ENCODE measurements at places on chromosomes 2 and 18. TPM values are rescaled to one million over a fixed set of nuclear protein-coding genes. Genes with fewer than 3 reads are reported as not detected.

Gene CTNNA2
- not detected for polyA plus RNA-seq

GRCh38 chr2:21361384-21361783 lies 237.6 kb downstream of the TDRD15 start:
- H3K27ac ChIP-seq: no peak overlapping the region
- no peak overlapping the region for H3K4me3 ChIP-seq
- no peaks in the 10 kb centered on the region for H3K4me1 ChIP-seq

- no peak overlapping the region for H3K4me3 ChIP-seq
- no peaks in the 10 kb centered on the region for H3K36me3 ChIP-seq
- no peaks in the 10 kb centered on the region for H3K27me3 ChIP-seq
- no peaks in the 10 kb centered on the region for H3K4me1 ChIP-seq
- no peak for DNase-seq
Observed at GRCh38 chr2:105220604-105221003, 20.9 kb upstream of the GPR45 start.

GRCh38 chr2:16252251-16252650 lies 311.9 kb downstream of the MYCN start:
- H3K4me1 ChIP-seq: no peaks in the 10 kb centered on the region
- no peak overlapping the region for H3K27ac ChIP-seq
- no peak overlapping the region for H3K4me3 ChIP-seq
- no peaks in the 10 kb centered on the region for H3K27me3 ChIP-seq

- no peaks in the 10 kb centered on the region for H3K36me3 ChIP-seq
- H3K4me3 ChIP-seq: peak overlapping the region; percentile 78
- H3K27ac ChIP-seq: peak overlapping the region; percentile 94
- no peaks in the 10 kb centered on the region for H3K27me3 ChIP-seq
Observed at GRCh38 chr2:27427863-27428212, 593 bp upstream of the NRBP1 start.

Gene SMCHD1
- 51.5 TPM for polyA plus RNA-seq

GRCh38 chr2:231920366-231920765 lies 5.8 kb downstream of the NPPC start:
- H3K36me3 ChIP-seq: no peaks in the 10 kb centered on the region
- no peak for DNase-seq
- H3K27ac ChIP-seq: no peak overlapping the region

Gene UBXN2A
- polyA plus RNA-seq: 9.2 TPM

Gene POTEJ
- not detected for polyA plus RNA-seq

DNA sequence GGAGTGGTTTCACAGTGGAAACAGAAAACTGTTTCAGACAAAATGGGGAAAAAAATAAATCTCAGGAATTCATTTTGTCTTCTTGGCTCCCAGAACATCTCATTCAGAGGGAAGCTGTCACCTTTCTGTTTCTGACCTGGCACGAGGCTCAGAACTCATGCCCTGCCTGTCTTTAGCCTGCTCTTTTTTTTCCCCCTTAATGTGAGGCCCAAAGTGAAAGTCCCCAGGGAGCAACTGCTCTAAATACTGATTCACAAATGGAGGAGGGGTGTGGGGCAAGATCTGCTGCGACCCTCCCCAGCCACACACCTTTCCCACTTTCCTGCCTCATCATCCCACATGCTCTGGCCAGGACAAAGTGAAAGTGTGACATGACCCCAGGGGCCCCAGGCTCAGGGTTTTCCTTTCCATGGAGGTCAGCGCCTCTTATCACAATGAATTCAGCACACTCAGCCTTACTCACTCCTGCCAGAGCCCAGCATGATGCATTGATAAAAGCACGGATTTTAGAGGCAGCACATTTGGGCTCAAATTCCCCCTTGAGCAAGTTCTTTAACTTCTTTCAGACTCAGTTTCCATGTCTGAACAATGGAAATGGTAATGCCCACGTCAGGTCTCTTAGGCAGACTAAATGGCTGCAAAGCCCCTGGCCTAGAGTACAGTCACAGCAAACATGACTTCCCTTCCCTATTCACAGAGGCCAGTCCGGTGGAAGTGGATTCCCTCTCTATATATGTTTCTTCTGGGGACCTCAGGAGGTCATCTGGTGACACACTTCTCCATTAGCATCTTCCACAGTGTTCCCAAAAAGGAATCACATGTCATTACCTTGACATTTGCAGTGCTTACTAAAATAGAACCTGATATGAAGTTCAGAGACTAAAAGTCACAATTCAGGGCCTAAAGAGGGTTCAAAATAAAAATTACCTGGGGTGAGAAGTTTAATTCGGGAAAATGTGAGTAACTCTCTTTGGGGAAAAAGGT lies 55.3 kb upstream of the TMEM163 start:
- no peaks in the 10 kb centered on the region for H3K36me3 ChIP-seq
- DNase-seq: no peak
- no peak overlapping the region for H3K27ac ChIP-seq
- no peak overlapping the region for H3K4me3 ChIP-seq
- no peaks in the 10 kb centered on the region for H3K4me1 ChIP-seq

Gene C2orf92
- polyA plus RNA-seq: 0.66 TPM

Gene ZFP36L2
- 411 TPM for polyA plus RNA-seq

DNA sequence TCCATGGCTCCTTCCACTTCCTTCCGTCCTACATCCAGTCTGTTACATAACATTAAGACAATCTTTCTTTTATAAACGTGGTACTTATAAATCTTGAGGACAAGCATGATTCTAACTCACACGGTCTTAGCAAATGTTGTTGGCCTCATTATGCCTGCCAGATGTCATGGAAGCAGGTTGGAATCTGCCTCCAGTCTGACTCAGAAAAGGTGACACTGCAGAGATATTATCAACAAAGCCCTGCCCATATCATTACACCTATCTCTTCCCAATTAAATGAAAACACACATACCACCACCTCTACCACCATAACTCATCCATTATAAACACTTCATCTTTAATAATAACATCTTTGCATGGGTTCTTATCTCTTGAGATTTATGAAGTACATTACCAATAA lies 334.7 kb upstream of the CHAC2 start:
- no peak overlapping the region for H3K4me3 ChIP-seq
- no peak overlapping the region for H3K27ac ChIP-seq
- no peak for DNase-seq
- no peaks in the 10 kb centered on the region for H3K4me1 ChIP-seq

DNA sequence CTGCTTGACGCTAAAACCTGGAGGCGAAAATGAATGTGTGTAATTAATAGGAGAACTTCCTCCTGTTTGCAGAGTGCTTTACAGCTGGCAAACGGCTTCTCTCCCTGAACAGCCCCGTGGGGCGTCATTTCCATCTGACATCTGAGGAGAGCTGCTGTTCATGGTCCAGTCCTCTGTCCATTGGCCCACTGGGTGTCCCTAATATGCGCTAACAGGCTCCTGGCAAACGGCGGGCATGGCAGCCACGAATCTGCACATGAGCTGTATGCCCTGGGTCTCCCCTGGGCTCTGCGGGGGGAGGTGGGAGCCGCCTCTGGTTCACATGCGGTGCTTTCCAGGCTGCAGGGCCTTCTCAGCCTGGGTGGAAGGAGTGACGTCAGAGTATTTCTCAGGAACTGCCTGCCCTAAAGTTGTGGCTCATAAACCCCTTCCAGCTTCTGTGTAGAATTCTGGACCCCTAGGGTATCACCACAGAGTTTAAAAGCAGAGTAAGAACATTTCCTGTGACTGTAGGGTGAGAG lies 73.2 kb downstream of the LRRFIP1 start:
- no peaks in the 10 kb centered on the region for H3K27me3 ChIP-seq
- H3K4me3 ChIP-seq: peak overlapping the region; percentile 23
- H3K27ac ChIP-seq: peak overlapping the region; percentile 76
- H3K4me1 ChIP-seq: peaks cover 95% of the 10 kb centered on the region

DNA sequence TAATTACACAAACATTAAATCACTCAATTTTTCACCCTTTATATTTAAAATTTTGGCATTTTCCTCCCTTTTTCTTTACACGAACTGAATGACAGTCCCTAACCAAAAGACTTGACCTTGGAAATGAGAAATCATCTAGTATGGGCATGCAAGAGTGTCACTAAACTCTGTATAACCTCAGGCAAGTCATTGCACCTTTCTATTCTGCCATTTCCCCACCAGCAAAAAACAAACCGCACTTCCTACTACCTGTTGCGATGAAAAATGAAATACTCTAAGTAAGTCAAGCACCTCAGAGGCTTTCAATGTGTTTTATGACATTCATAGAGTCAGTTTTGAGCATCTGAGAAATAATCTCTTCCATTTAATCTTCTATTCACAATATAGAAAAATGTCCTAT lies 44.1 kb downstream of the ANKRD44 start:
- DNase-seq: peak; percentile 50
- no peaks in the 10 kb centered on the region for H3K27me3 ChIP-seq
- no peaks in the 10 kb centered on the region for H3K36me3 ChIP-seq

Gene COLEC11
- polyA plus RNA-seq: 0.46 TPM

Gene CDH19
- polyA plus RNA-seq: not detected

Gene PFN4
- not detected for polyA plus RNA-seq

DNA sequence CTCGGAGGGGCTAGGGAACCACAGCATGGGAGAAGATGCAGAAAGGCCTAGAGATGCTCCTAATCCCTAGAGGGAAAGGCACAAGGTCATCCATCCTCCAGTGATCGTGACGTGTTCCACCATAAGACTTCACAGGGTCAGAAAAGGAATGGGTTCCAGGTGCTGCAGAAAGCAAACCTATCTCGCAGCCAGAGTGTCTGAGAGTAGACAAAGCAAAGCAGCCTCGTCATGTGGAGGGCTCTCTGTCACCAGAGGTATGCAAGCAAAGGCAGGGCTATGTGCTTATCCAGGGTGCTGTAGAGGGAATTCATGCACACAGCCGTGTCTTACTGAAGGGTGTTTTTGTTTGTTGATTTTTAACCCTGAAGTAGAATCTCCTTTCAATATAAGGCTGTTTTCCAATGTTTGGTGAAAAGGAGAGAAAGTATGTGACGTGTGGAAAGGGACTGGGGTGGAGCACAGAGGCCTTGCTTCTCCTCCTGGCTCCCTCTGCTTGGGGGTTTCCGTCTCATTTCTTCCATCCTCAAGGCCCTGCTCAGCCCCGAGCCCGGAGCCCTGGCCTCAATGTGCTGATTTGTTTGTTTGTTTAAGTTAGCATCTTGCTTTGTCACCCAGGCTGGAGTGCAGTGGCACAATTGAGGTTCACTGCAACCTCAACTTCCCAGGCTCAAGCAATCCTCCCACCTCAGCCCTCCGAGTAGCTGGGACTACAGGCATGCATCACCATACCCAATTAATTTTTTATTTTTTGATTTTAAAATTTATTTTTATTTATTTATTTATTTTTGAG lies 3.0 kb downstream of the GPR55 start:
- no peak for DNase-seq
- peaks cover 11% of the 10 kb centered on the region for H3K4me1 ChIP-seq
- no peak overlapping the region for H3K27ac ChIP-seq
- no peak overlapping the region for H3K4me3 ChIP-seq

DNA sequence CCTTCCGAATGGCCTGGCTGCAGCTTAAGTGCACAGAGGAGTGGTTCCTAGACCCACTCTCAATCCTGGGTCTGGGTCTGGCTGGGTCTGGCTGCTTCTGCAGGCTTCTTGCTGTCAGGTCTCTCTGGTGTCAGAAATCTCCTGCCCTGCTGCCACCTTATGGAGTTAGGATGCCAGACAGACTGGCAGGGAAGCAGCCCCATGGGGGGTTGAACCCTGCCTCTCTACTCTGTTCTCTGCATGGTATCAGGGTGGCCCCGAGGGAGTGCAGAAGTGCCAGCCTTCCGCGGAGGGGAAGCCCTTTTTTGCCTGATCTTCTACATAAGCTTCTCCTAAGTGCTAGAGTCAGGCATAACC lies 89.4 kb downstream of the ZCCHC2 start:
- no peaks in the 10 kb centered on the region for H3K4me1 ChIP-seq
- no peaks in the 10 kb centered on the region for H3K27me3 ChIP-seq
- no peaks in the 10 kb centered on the region for H3K36me3 ChIP-seq
- no peak overlapping the region for H3K4me3 ChIP-seq

Gene ELOA2
- not detected for polyA plus RNA-seq

DNA sequence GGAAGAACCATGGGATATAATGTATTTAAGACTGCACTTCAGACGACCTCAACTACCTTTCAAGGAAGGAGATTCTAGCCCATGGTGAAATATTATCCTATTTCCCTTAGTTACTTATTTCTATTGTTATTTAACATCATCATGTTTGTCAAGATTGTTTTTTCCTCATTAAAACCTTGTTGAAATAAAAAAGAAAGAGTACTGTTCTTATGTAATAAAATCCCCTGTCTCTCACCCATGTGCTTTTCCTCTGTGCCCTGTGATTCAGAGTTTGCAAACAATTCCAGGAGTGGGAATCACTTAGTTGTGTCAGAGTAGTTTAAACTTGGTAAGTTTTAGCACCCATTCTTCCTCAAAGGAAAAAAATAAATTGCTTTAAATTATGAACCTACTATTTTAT lies 43.6 kb downstream of the ERBB4 start:
- H3K4me1 ChIP-seq: no peaks in the 10 kb centered on the region
- no peaks in the 10 kb centered on the region for H3K36me3 ChIP-seq
- no peak for DNase-seq
- H3K27ac ChIP-seq: no peak overlapping the region
- H3K27me3 ChIP-seq: no peaks in the 10 kb centered on the region
- H3K4me3 ChIP-seq: no peak overlapping the region

- peaks cover 16% of the 10 kb centered on the region for H3K36me3 ChIP-seq
- H3K27me3 ChIP-seq: no peaks in the 10 kb centered on the region
- peaks cover 10% of the 10 kb centered on the region for H3K4me1 ChIP-seq
- no peak overlapping the region for H3K27ac ChIP-seq
Observed at GRCh38 chr18:686339-687111, 25.9 kb downstream of the ENOSF1 start.

Gene ATP6V1C2
- not detected for polyA plus RNA-seq

- peaks cover 5% of the 10 kb centered on the region for H3K4me1 ChIP-seq
- DNase-seq: no peak
- peaks cover 15% of the 10 kb centered on the region for H3K36me3 ChIP-seq
- no peak overlapping the region for H3K4me3 ChIP-seq
Observed at GRCh38 chr2:238227587-238228032, 12.2 kb downstream of the HES6 start.

DNA sequence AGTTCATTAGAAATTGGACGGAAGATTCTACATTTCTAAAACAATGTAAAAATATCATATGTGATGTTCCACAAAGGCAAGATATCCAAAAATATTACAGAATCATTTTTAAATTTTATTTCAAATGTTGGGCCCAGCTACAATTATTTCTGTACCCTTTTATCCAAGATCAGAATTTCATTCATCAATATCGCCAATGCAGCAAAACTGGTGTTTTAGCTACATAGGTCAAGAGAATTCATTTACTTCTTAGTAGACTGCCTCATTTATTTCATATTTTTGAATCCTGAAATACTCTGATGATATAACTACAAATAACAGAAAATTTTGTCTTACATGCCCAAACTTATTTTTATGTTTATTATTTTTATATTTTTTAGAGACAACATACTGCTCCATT lies 143.1 kb downstream of the CMPK2 start:
- no peak overlapping the region for H3K4me3 ChIP-seq
- H3K27ac ChIP-seq: no peak overlapping the region
- no peak for DNase-seq
- no peaks in the 10 kb centered on the region for H3K36me3 ChIP-seq
- no peaks in the 10 kb centered on the region for H3K27me3 ChIP-seq
- H3K4me1 ChIP-seq: no peaks in the 10 kb centered on the region

Gene GALM
- polyA plus RNA-seq: 14.7 TPM
